ENCODE measurements at places on chromosomes 12 and 14.

DNA sequence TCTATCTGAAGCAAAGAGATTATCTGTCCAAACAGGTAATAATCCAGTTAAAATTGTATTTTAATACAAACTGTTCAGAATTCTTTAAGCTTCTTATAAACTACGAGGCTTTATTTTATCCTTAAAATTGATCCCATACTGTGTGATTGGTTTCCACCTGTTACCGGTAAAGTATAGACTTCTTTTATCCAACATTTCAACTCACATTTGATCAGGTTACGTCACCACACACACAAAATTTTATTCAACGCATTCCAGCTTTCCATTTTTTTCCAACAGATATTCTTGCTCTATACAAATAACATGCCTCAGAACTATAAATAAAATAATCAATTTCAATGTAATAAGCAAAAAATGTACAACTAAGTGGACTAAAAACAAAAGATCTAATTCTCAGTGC, 4.5 kb downstream of the NOVA1 start:
- H3K36me3 ChIP-seq = no peaks in the 10 kb centered on the region
- peaks cover 6% of the 10 kb centered on the region for H3K4me1 ChIP-seq
- H3K4me3 ChIP-seq = no peak overlapping the region
- no peak overlapping the region for H3K27ac ChIP-seq

DNA sequence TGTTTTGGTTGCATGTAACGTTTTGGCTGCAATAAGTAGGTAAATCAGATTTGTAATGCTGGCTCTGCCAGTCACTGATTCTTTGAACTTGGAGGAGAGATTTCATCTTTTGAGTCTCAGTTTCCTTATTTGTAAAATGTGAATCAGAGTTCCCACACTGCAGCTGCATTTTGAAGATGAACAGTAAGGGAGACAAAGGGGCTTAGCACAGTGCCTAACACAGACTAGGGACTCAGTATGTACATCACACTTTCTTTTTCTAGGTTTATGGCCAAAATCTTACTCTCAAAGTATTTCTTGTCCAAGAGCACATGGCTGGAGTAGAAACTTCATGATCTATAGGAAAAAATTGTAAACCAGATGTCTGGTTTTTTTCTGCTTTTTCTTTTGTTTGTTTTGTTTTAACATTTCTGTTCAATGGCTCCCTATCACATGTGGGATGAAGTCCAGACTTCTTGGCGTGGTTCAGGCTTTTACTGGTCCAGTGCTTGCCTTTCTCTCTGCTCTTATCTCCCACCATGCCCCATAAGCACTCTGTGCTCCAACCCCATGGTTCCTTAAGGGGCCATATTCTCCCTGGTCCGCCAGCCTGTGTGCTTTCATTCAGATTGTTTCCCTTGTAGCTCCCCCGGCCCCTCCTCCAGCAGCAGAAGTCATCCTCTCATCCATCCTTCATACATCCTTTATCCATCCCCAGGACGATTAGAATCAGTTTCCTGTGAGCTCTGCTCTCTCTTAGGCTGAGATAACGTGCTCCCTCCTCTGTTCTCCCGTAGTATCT, 58.0 kb downstream of the SYNE2 start:
- H3K27me3 ChIP-seq = no peaks in the 10 kb centered on the region
- no peak for DNase-seq
- no peak overlapping the region for H3K4me3 ChIP-seq
- no peaks in the 10 kb centered on the region for H3K36me3 ChIP-seq
- no peak overlapping the region for H3K27ac ChIP-seq

DNA sequence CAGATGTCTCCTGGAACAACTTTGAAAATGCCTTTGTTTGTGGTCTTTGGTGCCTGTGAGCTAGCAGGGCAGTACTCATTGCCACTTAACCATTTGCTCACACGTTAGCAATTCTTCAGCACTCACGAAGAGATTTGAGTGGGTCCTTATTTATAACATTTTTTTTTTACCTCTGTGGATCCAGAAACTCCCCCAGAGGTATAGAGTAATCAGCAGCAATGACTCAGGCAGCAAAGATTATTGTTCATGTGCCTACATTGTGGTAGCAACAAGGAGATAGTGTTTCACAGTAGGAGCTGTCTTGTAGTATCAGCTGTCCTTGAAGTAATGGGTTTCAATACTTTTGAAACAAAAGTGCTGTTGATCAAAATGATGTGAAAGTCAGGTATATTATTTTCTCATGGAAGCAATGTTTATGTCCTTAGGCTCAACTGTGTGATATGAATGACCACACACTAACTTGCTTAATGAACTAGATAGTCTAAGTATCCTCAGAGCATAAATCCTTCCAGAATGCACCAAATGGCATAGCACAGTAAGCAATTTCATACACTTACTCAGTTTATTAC, 304.1 kb downstream of the EGLN3 start:
- no peaks in the 10 kb centered on the region for H3K36me3 ChIP-seq
- H3K4me1 ChIP-seq = no peaks in the 10 kb centered on the region
- H3K27ac ChIP-seq = no peak overlapping the region
- no peak for DNase-seq
- H3K27me3 ChIP-seq = no peaks in the 10 kb centered on the region

GRCh38 chr12:94353130-94353529, 106.5 kb downstream of the CEP83 start:
- H3K27ac ChIP-seq = no peak overlapping the region
- 0 out of 2 replicates have a peak, but pooled peaks cover 4% of the 10 kb centered on the region for H3K36me3 ChIP-seq
- no peak for DNase-seq
- no peak overlapping the region for H3K4me3 ChIP-seq
- no peaks in the 10 kb centered on the region for H3K4me1 ChIP-seq
- H3K27me3 ChIP-seq = no peaks in the 10 kb centered on the region

- no peaks in the 10 kb centered on the region for H3K36me3 ChIP-seq
- no peaks in the 10 kb centered on the region for H3K4me1 ChIP-seq
- H3K4me3 ChIP-seq = no peak overlapping the region
- no peak overlapping the region for H3K27ac ChIP-seq
- no peak for DNase-seq
These were observed 57.9 kb downstream of the RERG start for GRCh38 chr12:15163030-15163976.

- no peak overlapping the region for H3K4me3 ChIP-seq
- H3K27me3 ChIP-seq = no peaks in the 10 kb centered on the region
- DNase-seq = no peak
- peaks cover 17% of the 10 kb centered on the region for H3K36me3 ChIP-seq
These were observed 184.3 kb downstream of the CCDC91 start for GRCh38 chr12:28374556-28374955.

DNA sequence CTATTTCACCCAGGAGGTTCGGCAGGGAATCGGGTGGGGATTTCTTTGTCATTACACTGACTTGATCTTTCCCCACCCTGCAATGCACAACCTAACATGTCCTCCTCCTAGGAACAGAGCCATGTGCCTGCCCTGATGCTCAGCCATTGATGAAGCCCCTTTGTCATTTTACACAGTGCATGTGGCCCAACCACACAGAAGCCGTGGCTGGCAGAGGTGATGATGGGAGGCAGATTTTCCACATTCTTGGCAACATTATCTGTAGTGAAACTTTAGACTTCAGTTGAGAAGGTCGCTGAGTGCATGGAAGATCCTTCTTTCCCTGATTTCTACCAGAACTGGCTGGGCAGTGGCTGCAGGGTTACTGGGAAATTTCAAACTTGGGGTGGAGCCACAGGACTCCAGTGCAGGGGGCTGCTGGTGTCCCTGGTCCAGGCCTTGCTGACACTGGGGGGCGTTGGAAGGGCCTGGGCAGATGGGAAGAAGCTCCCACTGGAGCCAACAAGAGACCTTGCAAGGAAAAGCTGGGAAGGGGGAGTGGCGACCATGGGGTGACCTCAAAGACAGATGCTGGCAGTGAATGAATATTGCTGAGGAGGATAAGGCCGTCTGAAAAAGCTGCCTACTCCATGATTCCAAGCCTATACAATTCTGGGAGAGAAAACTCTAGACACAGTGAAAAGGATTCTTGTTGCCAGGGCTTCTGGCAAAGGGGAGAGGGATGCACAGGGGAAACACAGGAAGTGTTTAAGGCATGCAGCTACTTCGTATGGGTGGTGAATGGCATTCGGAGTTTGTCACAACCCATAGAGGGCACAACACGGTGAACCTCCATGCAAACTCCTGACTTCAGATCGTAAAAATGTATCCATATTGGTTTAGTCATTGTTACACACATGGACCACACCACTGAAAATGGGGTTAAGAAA, 41.8 kb upstream of the P2RX7 start:
- no peaks in the 10 kb centered on the region for H3K4me1 ChIP-seq
- H3K4me3 ChIP-seq = no peak overlapping the region
- no peak for DNase-seq
- H3K27me3 ChIP-seq = no peaks in the 10 kb centered on the region

DNA sequence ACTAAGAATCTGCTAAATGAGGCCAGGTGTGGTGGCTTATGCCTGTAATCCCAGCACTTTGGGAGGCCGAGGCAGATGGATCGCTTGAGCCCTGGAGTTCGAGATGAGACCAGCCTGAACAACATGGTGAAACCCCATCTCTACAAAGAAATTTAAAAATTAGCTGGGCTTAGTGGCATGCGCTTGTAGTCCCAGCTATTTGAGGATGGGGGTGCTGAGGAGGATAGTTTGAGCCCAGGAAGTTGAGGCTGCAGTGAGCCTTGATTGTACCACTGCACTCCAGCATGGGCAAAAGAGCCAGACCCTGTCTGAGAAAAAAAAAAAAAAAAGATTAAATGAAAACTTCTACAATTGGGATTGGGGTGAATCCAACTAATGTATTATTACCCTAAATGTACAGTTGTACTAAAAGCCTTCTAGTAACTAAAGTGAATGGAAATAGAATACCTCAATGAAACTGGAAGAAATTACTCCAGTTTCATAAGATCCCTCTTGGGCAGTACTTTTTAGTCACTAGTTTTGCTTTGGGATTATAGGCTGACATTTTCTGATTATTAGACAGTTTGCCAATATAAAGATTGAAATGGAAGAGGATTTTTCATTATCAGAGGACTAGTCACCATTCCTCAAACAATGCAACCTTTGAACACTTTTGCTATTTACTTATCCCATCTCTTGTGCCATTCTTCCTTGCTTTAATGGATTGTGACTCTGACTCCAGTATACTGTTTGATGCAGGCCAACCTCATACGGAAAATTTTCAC, 14.3 kb downstream of the COCH start:
- H3K4me3 ChIP-seq = no peak overlapping the region
- H3K36me3 ChIP-seq = no peaks in the 10 kb centered on the region
- H3K4me1 ChIP-seq = no peaks in the 10 kb centered on the region
- no peak overlapping the region for H3K27ac ChIP-seq
- DNase-seq = no peak
- no peaks in the 10 kb centered on the region for H3K27me3 ChIP-seq

DNA sequence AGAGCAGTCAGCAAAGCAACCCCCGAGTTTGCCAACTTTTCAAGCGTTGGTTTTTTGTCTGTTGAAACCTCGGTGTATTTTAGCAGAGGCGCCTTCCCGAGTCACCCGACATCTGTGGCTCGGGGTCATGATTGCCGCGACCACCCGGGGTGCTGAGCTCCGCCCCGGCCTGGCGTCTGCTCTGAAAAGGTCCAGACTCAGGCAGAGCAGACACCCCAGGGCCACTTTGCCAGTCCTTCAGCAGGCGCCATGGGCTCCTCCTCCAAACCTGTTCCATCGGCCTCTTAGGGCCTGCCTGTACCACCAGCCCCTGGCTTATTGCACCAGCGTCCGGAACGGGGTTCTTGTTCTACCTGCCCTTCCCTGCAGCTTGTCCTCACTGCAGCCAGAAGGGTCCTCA, 19.1 kb downstream of the ANKRD9 start:
- H3K27me3 ChIP-seq = no peaks in the 10 kb centered on the region
- H3K27ac ChIP-seq = no peak overlapping the region
- no peak for DNase-seq
- no peaks in the 10 kb centered on the region for H3K4me1 ChIP-seq

GRCh38 chr12:130469552-130469951, 131.9 kb downstream of the PIWIL1 start:
- H3K4me3 ChIP-seq = no peak overlapping the region
- no peak overlapping the region for H3K27ac ChIP-seq
- DNase-seq = no peak
- no peaks in the 10 kb centered on the region for H3K36me3 ChIP-seq
- H3K27me3 ChIP-seq = no peaks in the 10 kb centered on the region

- H3K27me3 ChIP-seq = no peaks in the 10 kb centered on the region
- H3K4me3 ChIP-seq = no peak overlapping the region
- no peaks in the 10 kb centered on the region for H3K36me3 ChIP-seq
- DNase-seq = no peak
- peaks cover 4% of the 10 kb centered on the region for H3K4me1 ChIP-seq
These were observed 34.4 kb upstream of the CRY1 start for GRCh38 chr12:107127482-107128430.

DNA sequence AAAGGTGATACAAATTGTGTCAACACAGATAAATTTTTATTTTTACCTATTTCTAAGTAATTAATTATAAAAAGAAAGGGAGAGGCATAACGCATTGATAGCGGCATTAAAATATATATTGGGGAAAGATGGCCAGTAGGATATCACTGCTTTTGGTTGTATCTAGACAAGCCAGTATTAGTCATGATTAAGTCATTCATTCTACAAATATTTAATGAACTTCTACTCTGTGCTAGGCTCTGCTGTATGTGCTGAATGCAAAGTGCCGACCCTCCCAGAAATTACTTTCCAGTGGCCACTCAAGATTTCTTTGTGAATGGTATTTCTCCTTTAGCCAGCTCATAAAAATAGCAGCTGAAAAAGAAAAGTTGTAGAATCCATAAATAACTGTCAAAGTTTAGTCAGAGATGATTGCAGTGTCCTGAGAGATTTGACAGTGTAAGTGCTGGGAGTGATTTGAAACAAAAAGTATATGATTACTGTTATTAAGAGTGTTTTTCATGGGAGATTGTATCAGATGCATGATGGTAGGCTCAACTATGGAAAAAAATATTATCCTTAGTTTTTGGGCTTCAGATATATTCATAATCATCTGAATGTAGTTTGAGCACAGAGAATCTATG, 133.2 kb downstream of the MGAT4C start:
- no peaks in the 10 kb centered on the region for H3K27me3 ChIP-seq
- DNase-seq = no peak
- no peaks in the 10 kb centered on the region for H3K36me3 ChIP-seq

DNA sequence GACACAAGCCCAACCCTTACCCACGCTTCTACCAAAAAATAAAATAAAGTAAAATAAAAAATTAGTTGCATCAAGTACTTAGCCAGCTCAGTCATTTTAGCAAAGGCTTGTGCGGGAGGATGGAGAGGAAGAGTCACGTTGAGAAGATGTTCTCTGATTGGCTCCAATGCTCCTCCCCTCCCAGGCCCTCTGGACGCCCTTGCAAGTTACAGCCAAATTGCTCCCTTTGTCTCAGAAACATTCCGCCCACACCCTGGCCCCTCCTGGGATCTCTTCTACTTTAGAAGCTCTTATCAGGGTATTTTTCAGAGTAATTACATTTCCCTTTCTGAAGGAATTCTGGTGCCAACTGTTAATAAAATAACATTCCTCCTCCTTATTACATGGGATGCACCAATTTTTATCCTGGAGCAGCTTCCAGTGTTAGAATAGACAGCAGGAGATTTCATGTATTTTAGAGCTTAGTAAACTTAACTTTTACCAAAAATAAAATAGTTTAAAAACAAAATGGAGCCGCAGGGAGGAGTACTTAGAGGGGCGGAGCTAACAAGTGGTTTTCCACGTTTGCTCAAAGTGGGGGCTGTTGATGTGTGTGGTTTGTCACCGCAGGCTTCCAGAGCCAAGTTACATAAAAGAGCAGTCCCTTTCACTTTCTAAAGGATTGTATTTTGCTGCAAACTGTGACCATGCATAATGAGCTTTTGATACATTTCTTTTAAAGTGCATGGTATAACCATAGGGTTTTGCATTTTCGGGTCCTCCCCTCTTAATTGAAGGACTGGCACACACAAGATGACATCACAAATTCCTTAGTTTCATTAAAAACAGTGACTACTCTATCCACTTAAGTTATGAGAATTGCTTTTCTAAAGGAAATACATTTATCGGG, 71.7 kb upstream of the RAP1B start:
- no peak overlapping the region for H3K4me3 ChIP-seq
- H3K36me3 ChIP-seq = no peaks in the 10 kb centered on the region
- DNase-seq = peak; percentile 51
- H3K4me1 ChIP-seq = no peaks in the 10 kb centered on the region
